Fibroblast of skin of abdomen (primary cell): ENCODE measurements at places on chromosomes 3 and 15.

GRCh38 chr3:172525116-172525613, 1.9 kb upstream of the TNFSF10 start:
- no peak for DNase-seq

- DNase-seq, result peak; percentile 35
These were observed 48.3 kb downstream of the MRPL3 start for GRCh38 chr3:131454501-131454900.

DNA sequence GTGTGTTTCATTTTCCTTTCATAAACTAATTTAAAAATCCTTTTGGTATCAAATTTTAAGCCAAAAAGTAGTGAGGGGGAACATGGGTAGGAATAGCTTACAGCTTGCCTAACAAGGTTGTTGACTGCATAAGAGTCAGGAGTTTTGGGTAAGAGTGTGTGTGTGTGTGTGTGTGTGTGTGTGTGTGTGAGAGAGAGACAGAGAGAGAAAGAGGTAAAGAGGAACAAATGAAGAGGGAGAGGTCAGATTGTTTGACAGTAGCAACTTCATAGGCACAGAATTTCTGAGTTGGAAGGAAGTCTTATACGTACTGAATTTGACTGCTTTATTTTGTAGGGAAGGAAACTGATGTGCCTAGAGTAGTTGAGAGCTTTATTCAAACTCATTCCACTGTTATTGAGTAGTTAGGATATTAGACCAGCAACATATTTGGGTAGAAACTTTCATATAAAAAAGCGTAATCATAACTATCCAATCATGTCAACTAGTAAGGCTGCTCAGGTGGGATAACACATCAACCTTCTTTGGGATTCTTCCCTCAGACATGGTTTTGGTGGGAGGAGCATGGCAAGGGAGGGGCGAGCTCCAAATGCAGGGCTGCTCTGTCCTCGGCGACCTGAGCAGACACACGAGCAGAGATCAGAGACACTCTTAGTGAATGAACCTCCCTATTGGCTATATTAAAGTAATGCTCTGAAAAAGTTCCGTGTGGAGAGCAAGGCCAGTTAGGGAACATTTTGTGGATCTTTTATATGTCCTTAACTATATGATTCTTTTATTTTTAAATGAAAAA, 86.4 kb downstream of the LPP start:
- no peak for DNase-seq

DNA sequence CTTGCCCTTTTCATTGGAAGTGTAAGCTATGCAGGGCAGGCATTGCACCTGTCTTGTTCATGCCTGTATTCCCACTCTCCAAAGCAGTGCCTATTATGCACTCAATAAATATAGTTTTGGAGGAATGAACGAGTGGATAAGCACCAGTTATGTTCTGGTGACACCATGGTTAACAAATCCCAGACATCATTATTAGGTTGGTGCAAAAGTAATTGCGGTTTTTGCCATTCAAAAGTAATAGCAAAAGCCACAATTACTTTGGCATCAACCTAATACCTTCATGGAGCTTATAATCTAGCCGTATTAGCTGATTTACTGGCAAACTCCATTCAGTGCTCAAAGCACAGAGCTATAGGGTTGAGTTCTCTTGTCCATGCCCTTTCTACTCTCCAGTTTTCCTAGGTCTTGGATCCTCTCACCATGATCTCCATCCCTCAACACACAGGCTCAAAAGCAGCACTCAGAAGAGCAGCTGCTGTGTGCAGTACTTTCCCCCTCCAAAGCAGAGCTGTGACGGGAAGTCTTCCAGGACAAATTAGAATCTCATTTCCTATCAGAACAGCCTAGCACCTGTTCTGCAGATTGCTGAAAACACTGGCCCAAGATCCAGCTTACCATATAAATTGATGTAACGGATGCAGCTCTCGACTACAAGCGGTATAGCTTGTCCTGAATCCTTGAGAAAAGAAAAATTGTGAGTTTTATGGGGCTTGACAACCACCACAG, 63.2 kb upstream of the RAD18 start:
- no peak for DNase-seq

GRCh38 chr3:63814237-63814636, 4.9 kb upstream of the C3orf49 start:
- peak; percentile 17 for DNase-seq

DNA sequence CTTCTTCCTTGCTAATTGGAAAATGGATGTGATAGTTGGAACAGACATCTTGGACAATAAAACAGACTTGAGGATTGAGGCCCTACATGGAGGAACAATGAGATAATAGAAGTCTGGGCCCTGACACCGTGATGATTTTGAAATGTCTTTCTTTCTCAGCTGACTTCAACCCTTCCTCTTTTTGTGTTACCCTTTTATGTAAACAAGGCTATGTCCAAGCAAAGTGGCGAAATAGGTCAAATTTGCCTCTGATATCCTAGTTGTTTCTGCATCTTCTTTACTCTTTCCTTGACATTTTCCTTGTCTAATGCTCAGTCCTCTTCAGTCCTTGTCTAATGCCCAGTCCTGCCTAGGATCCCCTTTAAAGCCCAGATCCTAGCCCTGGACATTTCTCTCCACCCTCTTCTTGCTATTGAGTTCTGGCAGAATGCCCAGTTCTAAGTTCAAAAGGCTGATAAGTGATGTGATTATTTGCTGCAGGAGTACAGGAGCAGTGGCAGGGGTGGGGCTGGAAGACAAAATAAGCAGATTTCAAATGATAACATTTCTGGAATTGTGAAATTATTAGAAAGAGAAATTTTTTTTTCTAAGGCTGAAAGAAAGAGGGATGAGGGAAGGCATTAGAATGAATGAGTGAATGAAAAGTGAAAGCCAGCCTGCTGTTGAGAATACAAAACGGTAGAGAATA, 6.5 kb upstream of the VPS8 start:
- no peak for DNase-seq

- no peak for DNase-seq
These were observed 82.0 kb upstream of the PDZRN3 start for GRCh38 chr3:73706771-73707170.

- DNase-seq, result no peak
These were observed 397.1 kb downstream of the TIGIT start for GRCh38 chr3:114690911-114691310.

- peak; percentile 72 for DNase-seq
These were observed 258.6 kb downstream of the RORA start for GRCh38 chr15:60970246-60971170.

DNA sequence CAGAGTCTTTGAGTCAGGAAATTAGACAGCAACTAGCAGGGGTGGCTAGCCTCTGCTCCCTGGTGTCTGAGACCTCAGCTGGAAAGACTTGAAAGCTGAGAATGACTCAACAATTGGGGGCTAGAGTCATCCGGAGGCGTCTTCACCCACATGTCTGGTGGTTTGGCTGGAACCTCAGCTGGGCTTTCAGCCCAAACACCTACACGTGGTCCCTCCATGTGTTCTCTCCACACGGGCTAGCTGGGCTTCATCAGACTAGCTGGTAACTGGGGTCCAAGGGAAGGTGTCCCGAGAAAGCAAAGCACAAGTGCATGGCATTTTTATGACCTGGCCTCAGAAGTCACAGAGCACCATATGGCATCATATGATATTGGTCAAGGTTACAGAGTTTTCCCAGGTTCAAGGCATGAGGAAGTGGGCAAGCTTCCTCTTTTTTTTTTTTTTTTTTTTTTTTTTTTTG, 19.9 kb upstream of the ABHD2 start:
- peak; percentile 98 for DNase-seq

DNA sequence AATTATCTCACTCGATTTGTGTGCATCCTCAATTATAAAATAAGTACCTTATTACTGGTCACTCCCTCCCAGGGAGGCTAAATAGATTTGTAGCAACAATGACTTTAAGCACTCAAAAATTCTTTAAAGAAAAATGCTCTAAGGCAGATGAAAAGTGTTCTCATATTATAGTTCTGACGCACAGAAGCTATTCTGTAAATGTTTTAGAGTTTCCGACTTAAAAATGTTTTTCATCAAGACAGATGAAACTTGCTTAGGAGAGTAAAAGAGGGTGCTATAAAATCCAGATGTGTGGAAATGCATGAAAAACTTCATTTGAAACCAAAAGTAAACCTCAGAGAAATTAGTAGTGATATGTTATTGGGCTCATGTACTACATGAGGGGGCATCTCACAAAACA, 398.4 kb upstream of the KCNMB2 start:
- peak; percentile 24 for DNase-seq

- DNase-seq, result no peak
These were observed 128.9 kb downstream of the ZIC1 start for GRCh38 chr3:147538034-147538433.

DNA sequence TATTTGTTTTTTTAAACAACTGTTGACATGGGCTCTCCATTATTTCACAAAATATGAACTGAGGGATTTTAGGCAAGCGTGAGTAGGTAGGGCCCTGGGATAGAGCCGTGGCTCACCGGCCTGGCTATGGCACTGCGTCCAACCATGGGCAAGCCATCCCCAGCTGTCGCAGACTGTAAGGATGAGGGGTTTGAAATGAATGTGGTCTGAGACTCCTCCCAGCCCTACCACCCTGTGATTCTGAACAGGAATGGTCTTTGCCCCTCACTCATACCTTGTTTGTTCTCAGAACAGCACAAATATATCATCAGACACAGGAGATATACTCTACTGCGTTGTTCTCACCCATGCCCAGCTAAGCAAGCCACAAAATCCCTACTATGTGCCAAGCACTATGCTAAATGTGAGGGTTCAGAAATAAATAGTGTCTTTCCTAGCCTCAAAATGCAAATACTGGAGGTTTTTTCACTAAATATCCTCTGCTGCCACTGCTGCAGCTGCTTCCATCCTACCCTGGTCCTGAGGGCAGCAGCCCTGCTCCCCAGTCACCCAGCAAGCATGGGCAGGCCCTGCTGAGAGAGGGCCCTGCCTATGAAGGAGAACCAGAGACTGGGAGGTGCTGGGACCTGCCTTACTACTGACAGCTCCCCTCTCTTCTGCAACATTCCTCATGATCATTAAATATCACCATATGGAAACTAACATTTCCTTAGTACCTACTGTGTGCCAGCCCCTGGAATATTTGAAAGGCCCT, 102.8 kb downstream of the XXYLT1 start:
- no peak for DNase-seq

GRCh38 chr3:23202203-23202920, 765 bp upstream of the UBE2E2 start:
- peak; percentile 22 for DNase-seq
